ENCODE measurements at places on chromosomes 11 and 22. TPM values are rescaled to one million over a fixed set of nuclear protein-coding genes. Genes with fewer than 3 reads are reported as not detected.

Gene ACCS
- total RNA-seq: 15.0 TPM

Gene OR4D5
- total RNA-seq: not detected

Gene MYO18B
- total RNA-seq: 0.08 TPM

Gene ANKK1
- total RNA-seq: 0.10 TPM

Gene GGT5
- 5.1 TPM for total RNA-seq

Gene C11orf86
- 73.3 TPM for total RNA-seq

Gene C1QTNF4
- total RNA-seq: 0.09 TPM

Gene PATE2
- total RNA-seq: not detected

Gene ADM2
- total RNA-seq: 0.57 TPM

Gene APOL6
- 1.7 TPM for total RNA-seq

Gene NAV2
- total RNA-seq: 20.8 TPM

Gene SHANK2
- 8.6 TPM for total RNA-seq

Gene PARVA
- 26.5 TPM for total RNA-seq

Gene ART5
- total RNA-seq: 0.18 TPM
